Endodermal cell (in vitro differentiated cells): ENCODE measurements at places on chromosomes 4 and X. TPM values are rescaled to one million over a fixed set of nuclear protein-coding genes. Genes with fewer than 3 reads are reported as not detected.
A peak's percentile ranks its signal among the peaks of the same experiment; 100 is the strongest.

The MTMR8 gene
- total RNA-seq = 2.9 and 4.3 TPM in 2 replicates

DNA sequence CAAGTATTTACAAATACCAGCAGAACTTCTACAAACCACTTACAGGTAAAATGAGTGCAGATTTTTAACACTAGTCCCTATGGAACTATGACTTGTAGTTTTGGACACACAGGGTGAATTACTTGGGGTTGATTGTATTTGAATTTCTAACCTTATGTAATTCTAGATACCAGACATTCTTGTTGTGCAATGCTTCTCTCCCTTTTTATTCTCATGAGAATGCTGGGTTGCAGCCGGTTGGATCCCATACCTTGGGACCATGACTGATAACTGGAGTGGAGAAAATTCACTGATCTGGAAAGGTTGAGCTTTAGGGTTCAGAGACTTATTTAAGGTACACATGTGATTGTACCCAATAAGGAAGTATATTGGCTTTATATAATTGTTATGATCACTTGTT is 8.8 kb downstream of the TET2 start:
- no peaks in the 10 kb centered on the region for H3K4me1 ChIP-seq
- no peak overlapping the region for H3K27ac ChIP-seq
- DNase-seq = no peak
- no peak overlapping the region for H3K4me3 ChIP-seq
- peaks cover 57% of the 10 kb centered on the region for H3K27me3 ChIP-seq
- H3K36me3 ChIP-seq = no peaks in the 10 kb centered on the region

GRCh38 chr4:42855779-42856178 is 36.7 kb upstream of the GRXCR1 start:
- no peaks in the 10 kb centered on the region for H3K27me3 ChIP-seq
- no peaks in the 10 kb centered on the region for H3K4me1 ChIP-seq
- H3K27ac ChIP-seq = no peak overlapping the region
- H3K4me3 ChIP-seq = no peak overlapping the region

GRCh38 chrX:147832707-147833348 is 78.9 kb upstream of the FMR1 start:
- H3K4me3 ChIP-seq = no peak overlapping the region
- H3K36me3 ChIP-seq = no peaks in the 10 kb centered on the region
- H3K4me1 ChIP-seq = no peaks in the 10 kb centered on the region
- DNase-seq = no peak
- H3K27ac ChIP-seq = no peak overlapping the region

The MAP7D2 gene
- total RNA-seq = 1.5 TPM in 2 replicates

DNA sequence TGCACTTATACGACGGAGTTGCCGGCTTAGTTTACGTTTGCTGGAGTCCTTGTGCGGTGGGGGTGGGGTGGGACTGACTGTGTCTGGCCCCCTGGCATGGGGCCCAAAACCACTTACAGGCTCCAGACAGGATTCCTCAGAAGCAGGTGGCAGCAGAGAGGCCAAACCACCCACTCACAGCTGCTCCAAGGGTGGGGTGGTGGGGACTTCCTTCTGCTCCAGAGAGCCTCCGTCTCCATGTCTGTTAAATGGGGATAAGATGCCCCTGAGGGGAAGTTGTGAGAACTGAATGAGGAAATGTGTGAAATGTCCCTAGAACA is 36.7 kb downstream of the PSAPL1 start:
- H3K36me3 ChIP-seq = no peaks in the 10 kb centered on the region
- H3K27me3 ChIP-seq = no peaks in the 10 kb centered on the region
- H3K4me1 ChIP-seq = no peaks in the 10 kb centered on the region
- H3K27ac ChIP-seq = no peak overlapping the region
- DNase-seq = peak; percentile 39

DNA sequence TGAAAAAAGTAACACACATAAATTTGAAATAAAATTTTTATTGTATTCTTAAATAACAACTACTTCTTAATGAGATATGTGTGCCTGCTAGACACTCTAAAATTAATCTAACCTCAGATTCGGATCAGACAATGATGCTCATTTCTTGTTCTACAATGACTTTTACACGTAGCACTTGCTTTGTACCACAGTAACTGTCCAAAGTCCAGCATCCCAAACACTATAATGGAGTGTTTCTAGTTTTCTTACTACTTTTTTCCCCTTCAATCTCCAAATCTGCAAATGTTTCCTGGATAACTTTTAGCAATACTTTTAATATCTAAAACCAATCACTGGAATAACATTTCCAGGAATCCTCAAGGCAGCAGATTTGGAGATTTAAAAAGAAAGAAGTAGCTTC is 75.9 kb downstream of the ADGRA3 start:
- no peak for DNase-seq
- no peaks in the 10 kb centered on the region for H3K4me1 ChIP-seq
- H3K27ac ChIP-seq = no peak overlapping the region
- H3K4me3 ChIP-seq = no peak overlapping the region

DNA sequence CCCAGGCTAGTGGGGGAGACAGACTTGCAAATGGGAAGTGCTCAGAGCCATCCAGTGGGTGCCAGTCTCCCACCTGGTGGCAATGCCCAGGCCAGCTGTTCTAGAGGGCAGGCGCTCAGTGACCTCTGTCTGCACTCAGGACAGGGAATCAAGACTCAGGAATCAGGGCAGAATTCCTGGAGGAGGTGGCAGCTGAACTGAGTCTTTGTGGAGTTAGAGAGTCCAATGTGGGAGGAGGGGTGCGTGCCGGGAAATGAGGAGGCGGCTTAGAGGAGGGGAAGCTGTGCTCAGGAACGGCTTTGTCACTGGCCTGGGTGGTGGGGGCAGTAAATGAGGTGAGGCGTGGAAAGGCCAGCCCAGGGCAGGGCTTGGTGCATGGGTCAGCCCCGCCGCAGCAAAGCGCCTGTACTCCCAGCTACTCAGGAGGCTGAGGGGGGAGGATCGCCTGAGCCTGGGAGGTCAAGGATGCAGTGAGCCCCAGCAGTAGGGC is 31.3 kb upstream of the SORCS2 start:
- no peaks in the 10 kb centered on the region for H3K27me3 ChIP-seq
- H3K4me3 ChIP-seq = no peak overlapping the region
- no peak overlapping the region for H3K27ac ChIP-seq
- DNase-seq = peak; percentile 35
- no peaks in the 10 kb centered on the region for H3K4me1 ChIP-seq

The ENOPH1 gene
- 38.4 to 57.8 TPM (median 57.3 TPM) in 3 replicates for total RNA-seq

- H3K4me1 ChIP-seq = no peaks in the 10 kb centered on the region
- H3K27me3 ChIP-seq = no peaks in the 10 kb centered on the region
- H3K4me3 ChIP-seq = no peak overlapping the region
- DNase-seq = no peak
Measured at GRCh38 chrX:113300580-113300979, 459.9 kb upstream of the AMOT start.

The MAGEA3 gene
- not detected in 3 replicates for total RNA-seq

- H3K36me3 ChIP-seq = no peaks in the 10 kb centered on the region
- peak; percentile 50 for DNase-seq
- H3K27ac ChIP-seq = no peak within 1 kb of the TSS
- H3K4me1 ChIP-seq = no peaks in the 10 kb centered on the region
- no peak within 1 kb of the TSS for H3K4me3 ChIP-seq
Measured at GRCh38 chr4:4226606-4227438, at the start of gene OTOP1. Gene OTOP1, minus strand, starts transcription at chr4:4226929. Its CDS starts 65 bp downstream, at chr4:4226864.

DNA sequence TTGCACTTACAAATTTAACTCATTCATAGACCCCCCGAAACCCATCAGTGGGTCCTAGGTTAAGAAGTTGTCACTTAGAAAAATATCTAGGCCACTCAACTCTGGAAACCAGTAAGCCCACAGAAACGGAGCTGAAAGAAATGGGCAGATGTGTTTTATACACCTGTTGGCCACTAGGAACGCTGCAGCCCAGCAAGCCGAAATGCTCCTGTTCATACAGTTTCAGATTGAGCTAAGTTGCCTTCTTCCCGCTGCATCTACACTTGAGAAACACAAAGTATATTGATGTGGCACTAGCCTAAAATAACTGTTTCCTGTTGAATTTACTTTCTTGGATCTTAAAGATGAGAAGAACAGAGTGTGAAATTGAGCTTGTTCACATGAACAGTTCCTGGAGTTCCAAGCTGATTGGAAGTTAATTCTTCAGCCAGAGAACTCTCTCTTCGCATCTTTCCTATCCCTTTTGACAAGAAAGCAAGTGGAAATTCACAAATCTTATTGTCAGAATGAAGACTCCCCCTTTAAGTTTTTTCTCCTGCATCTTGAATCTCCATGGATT is 174.1 kb downstream of the RBMX2 start:
- no peak overlapping the region for H3K27ac ChIP-seq
- peak; percentile 67 for DNase-seq
- no peak overlapping the region for H3K4me3 ChIP-seq

The GASK1B gene
- total RNA-seq = 4.4 and 5.0 TPM in 2 replicates

- no peaks in the 10 kb centered on the region for H3K27me3 ChIP-seq
- no peak overlapping the region for H3K4me3 ChIP-seq
Measured at GRCh38 chrX:40131654-40132337, 34.0 kb upstream of the BCOR start.

- H3K36me3 ChIP-seq = no peaks in the 10 kb centered on the region
- H3K4me3 ChIP-seq = no peak overlapping the region
- peaks cover 7% of the 10 kb centered on the region for H3K4me1 ChIP-seq
- H3K27ac ChIP-seq = no peak overlapping the region
- no peak for DNase-seq
Measured at GRCh38 chr4:138902705-138903104, 112.9 kb upstream of the NOCT start.

GRCh38 chr4:4765811-4766210 is 93.7 kb upstream of the MSX1 start:
- H3K36me3 ChIP-seq = no peaks in the 10 kb centered on the region
- peak overlapping the region; percentile 9 for H3K27ac ChIP-seq
- peak; percentile 47 for DNase-seq
- peaks cover 3% of the 10 kb centered on the region for H3K27me3 ChIP-seq

- no peak overlapping the region for H3K4me3 ChIP-seq
- H3K36me3 ChIP-seq = no peaks in the 10 kb centered on the region
- no peak for DNase-seq
- no peaks in the 10 kb centered on the region for H3K27me3 ChIP-seq
- no peaks in the 10 kb centered on the region for H3K4me1 ChIP-seq
Measured at GRCh38 chr4:146051223-146051622, 112.6 kb upstream of the ZNF827 start.

The GPRASP2 gene
- 20.8 to 24.5 TPM (median 21.3 TPM) in 3 replicates for total RNA-seq

The TMPRSS11A gene
- total RNA-seq = not detected in 3 replicates

The SYNPO2 gene
- total RNA-seq = 0.37 and 0.63 TPM in 2 replicates

DNA sequence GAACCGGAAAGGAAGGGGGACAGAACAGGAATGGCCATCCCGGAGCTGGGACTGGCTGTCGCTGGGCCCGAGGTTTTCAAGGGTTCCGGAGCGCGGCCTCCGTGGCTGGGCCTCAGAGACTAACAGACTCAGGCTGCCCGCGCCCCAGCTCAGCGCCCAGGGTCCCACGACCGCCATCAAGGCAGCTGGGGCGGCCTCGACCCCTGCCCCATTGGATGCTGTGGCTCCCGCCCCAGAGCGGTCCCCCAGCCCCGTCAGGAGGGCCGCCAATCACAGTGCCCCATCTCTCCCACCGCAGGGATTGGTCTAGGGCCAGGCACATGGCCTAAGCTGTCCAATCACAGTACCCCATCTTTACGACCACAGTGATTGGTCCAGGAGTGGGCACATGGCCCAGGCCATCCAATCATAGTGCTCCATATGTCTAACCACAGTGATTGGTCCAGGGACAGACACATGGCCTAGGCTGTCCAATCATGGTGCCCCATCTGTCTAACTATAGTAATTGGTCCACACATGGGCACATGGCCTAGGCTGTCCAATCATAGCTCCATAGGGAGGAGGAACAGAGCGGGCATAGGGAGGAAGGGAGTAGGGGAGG is 105.3 kb upstream of the NKX1-1 start:
- peaks cover 18% of the 10 kb centered on the region for H3K27me3 ChIP-seq
- DNase-seq = peak; percentile 74
- H3K27ac ChIP-seq = no peak overlapping the region
- H3K36me3 ChIP-seq = no peaks in the 10 kb centered on the region

DNA sequence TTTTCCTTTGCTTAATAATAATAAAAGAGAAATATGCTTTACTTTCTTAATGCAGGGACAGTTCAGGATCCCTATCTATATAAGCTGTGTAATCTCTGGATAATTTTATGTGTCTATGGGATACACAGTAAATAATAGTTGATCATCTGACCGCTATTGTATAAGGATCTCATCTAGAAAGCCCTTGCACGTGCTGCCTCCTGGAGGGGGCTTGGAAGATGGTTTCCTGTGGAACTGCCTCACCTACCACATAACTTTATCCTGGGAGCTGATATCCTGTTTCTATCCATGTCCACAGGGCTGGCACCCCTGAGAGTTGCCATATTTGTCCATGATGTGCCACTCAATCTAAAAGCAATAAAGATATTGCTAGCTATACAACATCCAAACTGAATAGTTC is 139.3 kb upstream of the FRMPD4 start:
- H3K4me1 ChIP-seq = no peaks in the 10 kb centered on the region
- no peaks in the 10 kb centered on the region for H3K36me3 ChIP-seq
- no peak overlapping the region for H3K4me3 ChIP-seq
- no peak overlapping the region for H3K27ac ChIP-seq

DNA sequence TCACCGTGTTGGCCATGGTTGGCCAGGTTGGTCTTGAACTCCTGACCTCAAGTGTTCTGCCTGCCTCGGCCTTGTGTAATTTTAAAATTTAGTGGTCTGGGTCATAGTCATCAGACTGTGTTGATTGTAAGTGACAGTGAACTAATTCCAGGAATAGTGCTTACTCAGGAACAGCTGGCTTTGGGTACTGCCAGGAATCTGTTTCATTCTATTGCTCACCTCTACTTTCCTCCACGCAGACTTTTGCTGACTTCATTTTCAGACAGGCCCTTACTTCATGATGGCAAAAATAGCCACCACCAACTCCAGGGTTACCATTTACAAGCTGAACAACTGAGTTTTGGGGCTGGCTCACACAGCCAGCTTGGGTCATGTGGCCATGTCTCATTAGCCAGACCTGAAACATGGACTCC is 54.6 kb downstream of the FNIP2 start:
- H3K27ac ChIP-seq = no peak overlapping the region
- no peaks in the 10 kb centered on the region for H3K27me3 ChIP-seq
- no peaks in the 10 kb centered on the region for H3K36me3 ChIP-seq
- DNase-seq = no peak
- H3K4me3 ChIP-seq = no peak overlapping the region

DNA sequence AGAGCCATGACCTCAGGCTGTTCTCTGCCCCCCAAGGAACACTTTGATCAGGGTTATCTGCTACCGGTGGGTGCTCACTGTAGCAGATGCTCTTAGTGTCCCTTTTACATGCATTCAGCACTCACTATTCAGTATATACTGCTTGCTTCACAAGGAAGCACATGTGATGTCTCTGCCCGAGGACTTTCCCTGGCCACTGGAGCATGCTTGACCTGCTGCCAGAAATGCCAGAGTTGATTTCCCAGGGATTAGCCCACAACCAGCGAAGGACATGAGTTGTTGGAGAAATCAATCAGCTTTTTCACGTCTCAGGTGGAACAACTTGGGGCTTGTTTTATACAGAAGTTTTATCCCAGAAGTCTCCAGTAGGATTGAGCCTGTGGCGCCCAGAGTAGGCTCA is 51.2 kb upstream of the RPS6KA3 start:
- H3K4me1 ChIP-seq = no peaks in the 10 kb centered on the region
- no peaks in the 10 kb centered on the region for H3K36me3 ChIP-seq
- DNase-seq = no peak
- H3K27me3 ChIP-seq = no peaks in the 10 kb centered on the region
